Fibroblast of pulmonary artery (primary cell): ENCODE measurements at places on chromosomes 16 and 17.

DNA sequence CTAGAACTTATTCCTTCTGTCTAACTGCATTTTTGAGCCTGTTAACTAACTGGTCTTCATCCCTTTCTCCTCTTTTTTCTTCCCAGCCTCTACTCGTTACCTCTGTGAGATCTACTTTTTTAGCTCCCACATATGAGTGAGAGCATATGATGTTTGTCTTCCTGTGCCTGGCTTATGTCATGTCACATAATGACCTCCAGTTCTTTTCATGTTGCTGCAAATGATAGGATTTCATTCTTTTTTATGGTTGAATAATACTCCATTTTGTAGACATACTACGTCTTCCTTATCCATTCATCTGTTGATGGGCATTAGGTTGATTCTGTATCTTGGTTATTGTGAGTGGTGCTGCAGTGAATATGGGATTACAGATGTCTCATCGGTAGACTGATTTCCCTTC lies 184.7 kb downstream of the PRKCA start:
- DNase-seq, result no peak

DNA sequence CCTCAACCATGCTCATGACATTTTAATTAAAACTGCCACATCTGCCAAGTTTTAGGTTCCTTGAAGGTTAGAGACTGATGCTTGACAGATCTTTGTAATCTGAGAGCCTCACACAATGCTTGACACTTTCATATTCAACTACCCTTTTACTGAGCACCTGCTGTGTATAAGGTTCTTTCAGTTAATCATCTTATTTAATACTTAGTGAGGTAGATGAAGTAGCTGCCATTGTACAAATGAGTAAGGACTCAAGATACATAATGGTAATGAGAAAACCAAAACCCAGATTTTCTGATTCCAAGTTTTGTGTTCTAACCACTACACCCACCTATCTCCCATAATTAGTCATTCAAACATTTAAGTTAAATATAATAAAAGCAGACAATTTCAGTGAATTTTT lies 35.4 kb upstream of the ARL6IP1 start:
- DNase-seq, result no peak

- DNase-seq, result no peak
Measured at GRCh38 chr17:75758131-75758905, 6.7 kb downstream of the GALK1 start.

DNA sequence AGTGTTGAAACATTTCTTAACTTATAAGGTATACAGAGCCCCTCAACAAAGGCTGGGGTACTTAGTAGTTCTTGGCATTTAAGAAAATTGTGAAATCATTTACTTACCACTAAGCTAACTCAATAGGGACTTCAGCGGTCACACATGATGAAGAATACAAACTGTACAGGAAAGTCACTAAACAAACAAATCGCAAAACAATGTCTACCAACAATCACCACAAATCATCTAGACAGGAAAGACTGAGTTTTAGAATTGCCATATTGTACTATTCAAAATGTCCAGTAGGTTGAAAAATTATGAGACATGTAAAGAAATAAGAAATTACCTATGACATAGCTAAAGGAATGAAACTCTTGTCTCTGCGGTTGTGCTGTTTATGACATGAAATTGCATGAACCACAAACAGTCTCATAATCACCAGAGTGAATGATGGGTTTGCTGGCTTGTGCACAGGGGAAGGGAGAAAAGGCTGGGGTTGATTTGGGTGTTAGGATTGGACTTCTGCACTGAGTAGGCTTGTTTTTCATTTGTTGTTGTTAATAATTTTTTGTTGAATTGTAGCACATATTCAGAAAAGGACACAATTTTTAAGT lies 441.1 kb upstream of the MON1B start:
- DNase-seq, result no peak

- DNase-seq, result peak; percentile 39
Measured at GRCh38 chr17:34178092-34178491, 77.0 kb upstream of the CCL2 start.

DNA sequence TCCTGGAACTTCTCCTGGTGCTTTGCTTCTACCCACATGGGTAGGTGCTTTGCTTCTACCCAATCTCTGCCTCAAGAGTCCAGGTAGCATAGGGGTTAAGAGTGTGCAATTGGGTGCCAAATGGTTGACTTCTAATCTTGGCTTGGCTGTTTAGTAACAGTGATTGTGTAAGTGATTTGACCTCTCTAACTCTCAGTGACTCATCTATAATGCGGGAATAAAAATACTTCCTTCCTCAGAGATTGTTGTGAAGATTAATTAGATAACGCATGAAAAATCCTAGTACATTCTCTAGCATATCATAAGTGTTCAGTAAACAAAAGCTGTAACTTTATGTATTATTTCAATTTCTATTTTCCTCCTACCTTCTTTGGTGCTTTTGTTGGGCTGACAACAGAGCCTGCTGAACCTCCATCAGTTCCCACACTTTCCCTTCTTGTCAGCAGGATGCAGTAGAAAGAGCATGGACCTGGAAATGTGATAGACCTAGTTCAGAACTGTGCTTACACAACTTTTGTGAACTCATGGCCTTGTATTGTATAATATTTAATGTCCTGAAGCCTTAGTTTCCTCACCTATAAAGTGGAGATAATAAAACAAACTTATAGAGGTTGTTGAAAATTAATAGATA lies 72.9 kb upstream of the SMIM36 start:
- DNase-seq, result peak; percentile 22

DNA sequence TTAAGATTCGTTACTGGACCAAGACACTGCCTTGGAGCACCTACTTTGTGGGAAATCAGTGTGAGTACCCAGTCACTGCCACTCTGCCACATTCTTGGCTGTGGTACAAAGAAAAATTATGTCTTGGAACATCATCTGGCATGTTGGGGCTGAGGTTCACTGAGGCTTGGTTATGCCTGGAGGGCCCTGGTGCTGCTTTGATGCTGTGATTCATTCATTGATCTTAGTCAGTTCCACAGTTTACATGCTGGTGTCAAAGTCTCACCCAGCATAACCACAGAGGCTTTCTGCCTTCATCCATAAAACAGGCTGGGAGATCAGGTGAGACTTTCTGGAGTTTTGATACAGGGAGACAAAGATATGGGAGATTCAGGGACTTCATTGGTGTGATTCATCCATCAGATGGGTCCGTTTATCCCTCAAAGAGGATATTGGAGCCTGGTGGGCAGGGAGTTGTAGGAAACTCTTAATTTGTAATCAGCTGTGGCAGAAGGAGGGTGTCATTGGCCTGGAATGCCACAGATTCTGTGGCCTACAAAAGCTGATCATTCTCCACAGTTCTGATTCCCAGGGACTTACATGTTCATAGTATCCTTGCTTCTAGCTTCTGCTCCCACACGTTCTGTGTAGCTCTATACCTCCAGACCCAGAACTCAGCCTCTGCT lies 322.5 kb downstream of the PMP22 start:
- DNase-seq, result no peak

GRCh38 chr16:9429646-9430330 lies 338.3 kb downstream of the HAPSTR1 start:
- no peak for DNase-seq

DNA sequence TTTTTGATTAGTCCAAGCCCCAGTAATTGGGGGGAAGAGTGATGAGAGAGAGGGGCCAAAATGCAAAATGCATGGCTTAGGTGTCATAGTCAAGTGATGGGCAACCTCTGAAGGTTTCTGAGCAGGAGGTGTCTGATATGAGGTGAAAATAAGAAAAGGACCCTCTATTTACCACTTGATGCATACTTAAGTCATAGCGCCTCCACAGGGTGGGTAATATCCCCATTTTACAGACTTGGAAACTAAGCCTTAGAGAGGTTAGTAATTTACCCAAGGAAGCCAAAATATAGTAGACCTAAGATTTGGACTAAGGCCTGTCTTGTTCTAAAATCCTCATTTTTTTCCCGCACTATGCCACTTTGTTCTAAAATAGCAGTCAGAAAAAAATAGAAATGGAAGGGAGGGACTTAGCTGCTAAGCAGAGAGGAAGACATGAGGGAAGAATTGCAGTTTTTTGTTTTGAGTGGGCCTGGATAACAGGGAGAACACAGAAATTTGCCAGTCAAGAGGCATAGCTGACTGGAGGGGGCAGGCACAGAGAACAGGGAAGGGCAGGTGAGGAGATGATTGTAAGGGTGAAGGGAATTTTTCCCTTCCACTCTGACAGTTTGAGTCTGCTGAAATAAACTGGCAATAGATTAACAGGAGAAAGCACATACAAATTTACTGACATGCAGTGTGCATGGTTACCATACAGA lies 2.3 kb upstream of the GRB2 start:
- DNase-seq, result no peak

GRCh38 chr16:66750279-66751052 lies 943 bp downstream of the DYNC1LI2 start:
- no peak for DNase-seq

DNA sequence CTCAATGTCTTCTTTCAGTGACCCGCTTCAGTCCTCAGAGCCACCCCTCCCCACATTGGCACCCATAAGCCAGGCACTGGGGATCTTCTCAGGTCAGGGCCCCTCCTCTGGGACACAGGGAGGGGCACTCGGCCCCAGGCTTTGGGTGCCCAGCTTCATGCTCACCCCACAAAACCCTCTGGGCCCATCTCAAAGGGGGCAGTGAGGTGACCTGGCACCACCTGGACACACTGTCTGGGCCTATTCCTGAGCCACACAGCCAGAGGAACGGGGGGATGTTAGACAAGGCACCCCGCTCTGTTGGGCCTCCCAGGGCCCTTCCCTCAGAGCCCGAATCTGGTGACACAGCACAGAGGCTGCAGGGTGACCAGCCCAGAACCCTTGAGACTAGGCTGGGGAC lies 36.1 kb downstream of the TNFRSF13B start:
- DNase-seq, result no peak

DNA sequence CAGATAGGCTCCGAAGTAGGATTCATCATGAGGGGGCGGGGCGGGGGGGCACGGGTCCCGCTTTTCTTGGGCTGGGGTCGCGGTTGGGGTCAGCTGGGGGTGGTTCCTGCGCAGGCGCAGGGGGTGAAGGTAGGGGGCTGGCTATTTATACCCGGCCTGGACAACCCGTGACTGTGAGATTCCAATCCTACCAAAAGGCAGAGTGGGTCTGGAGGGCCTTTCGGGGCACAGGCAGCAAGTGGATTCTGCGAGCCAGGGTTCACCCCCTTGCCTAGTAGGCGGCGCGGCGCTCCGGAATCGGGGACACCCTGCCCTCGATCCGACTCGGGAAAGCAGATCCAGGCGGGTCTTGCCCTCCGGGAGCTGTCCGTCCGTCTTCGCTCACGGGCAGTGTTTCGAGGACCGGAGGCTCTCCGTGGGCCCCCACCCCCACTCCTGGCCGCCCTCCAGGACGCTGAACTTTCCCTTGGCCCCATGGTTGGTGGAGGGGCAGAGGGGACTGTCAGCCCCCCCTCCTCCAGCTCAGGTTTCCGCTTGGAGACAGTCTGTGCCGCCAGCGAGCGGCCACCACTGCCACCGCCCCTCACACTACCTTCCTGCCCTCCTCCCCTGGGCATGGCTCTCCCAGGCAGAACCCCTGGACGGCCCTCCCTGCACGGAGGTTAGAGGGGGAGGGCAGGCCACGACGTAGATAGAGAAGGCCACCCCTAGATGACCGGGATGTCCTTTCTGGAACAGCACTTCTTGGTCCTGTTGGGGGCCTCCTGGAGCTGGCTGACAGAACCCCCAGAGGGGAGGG lies 634 bp downstream of the SLC2A4 start:
- no peak for DNase-seq

- DNase-seq, result no peak
Measured at GRCh38 chr16:70749681-70750601, 51.0 kb downstream of the VAC14 start.

DNA sequence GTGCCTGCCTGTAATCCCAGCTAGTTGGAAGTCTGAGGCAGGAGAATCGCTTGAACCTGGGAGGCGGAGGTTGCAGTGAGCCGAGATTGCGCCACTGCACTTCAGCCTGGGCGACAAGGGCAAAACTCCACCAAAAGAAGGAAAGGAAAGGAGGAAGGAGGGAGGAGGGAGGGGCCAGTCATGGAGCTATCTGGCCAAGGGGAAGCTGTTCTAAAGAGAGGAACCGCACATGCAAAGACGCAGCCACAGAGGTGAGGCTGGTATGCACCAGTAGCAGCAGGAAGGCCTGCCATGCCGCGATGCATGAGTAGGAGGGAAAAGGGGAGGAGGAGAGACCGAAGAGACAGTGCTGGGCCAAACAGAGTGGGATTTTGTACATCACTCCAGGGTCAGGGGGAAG lies 35.9 kb downstream of the HSBP1 start:
- no peak for DNase-seq
